ENCODE measurements at places on chromosomes 4 and X.

DNA sequence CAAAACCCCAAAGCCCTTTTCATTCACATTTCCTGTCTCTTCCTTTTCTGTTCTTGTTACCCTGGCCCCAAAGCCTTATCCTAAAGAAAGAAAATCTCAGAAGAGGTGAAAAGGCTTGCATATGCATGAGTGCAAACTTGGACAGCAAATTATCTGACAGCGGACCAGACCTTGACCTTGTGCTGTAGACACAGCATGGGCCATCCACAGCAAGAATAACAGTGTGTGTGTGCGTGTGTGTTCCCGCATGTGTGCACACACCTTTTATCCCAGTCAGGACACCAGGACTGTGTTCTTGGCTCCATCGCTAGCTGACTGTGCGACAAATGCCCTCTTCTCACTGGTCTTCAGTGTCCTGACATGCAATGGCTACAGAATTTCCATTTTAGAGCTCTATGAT lies 35.3 kb downstream of the ZBTB49 start:
- no peak for DNase-seq

DNA sequence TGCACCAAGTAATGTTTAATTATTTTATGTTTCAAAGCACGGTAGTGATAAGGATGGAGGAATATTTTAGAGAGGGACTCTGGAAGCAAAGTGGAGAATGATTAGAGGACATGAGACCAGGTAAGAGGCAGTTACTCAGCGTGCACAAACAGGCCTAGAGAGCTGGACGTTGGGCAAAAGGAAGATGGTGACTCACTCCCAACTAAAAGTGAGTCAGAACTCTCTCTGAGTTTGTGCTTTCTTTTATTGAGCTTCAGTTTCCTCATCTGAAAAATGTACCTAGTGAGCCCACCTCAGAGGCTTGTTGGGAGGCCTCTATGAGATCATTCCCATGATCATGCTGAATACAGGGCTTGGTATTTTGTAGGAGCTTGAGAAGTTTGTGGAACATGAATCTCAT lies 1.6 kb upstream of the ZC4H2 start:
- DNase-seq = no peak

DNA sequence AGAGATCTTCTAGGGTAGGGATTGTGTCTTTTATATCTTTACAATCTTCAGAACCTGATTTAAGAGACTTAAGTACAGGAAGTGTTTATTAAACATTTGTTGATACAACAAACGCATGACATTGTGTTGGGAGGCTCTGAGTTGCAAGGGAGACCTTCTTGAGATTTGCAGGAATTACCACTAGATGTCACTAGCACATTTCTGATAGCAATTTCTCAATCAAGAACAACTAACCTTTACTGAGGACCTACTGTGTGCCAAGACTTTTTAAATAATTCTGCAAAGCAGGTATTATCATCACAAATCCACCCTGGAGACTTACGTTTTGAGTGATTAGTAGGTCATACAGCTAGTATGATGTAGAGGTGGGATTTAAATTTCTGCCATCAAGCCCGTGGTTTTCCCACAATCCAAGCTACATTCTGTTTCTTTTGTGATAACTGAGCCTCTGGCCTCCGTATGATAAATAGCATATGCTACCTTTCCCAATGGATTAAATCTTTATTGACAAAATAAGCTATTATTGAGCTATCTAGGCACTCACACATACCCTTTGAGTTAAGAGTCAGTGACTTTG lies 986.0 kb downstream of the CCSER1 start:
- DNase-seq = no peak

DNA sequence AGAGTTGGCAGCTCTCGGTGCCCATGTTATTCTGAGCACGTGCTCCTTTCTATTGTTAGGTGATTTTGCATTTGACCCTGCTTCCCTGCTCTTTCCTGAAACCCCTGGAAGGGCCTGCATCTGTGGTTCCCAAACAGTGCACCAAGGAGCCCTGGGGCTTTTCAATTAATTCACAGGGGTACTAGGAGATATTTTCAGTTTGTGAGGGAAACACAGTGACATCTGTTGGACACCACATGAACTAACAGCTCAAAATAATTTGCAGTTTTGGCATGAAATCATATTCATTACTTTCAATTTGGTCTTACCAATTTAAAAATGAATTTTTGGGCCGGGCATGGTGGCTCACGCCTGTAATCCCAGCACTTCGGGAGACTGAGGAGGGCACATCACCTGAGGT lies 156.6 kb downstream of the GATB start:
- no peak for DNase-seq

DNA sequence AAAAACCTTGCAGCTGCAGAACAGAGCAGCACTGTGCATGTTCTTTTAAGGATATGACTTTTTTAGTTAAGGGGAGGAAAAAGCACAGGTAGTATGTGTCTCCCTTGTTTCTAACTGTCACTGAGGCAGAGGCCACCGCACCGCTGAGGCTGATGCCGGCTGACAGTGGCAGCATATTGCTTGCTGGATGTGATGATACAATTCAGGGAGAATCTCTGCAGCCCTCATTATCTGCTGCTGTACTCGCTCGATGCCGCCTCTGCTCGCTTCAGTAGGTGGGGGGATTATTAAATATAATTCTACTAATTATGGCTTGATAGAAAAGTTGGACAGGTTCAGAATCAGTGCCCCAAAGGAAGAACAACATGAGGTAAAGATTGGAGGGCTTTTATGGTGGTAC lies 378.8 kb upstream of the NOCT start:
- no peak for DNase-seq

DNA sequence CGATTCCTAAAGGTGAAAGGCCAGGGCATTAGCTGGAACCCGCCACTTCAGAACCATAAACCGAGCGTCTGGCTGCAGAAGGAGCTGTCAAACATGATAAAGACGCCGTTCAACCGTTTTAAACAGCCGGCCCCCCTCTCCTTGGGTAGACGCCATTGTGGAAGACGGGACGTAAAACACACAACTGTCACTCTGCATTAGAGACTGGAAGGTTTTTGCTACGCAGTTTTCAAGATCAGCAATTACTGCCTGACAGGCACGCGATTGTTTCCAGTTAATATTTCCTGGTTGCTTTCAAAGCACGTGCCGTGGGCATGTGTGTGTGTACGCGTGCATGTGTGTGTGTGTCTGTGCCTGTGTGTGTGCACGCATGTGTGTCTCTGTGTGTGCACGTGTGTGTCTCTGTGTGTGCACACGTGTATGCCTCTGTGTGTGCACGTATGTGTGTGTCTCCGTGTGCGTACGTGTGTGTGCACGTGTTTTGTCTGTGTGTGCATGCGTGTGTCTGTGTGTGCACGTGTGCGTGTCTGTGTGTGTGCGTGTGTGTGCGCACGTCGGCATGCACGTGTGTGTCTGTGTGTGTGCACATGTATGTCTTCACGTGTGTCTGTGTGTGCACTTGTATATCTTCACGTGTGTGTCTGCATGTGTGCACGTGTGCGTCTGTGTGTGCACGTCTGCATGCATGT lies 48.8 kb downstream of the SHOX start:
- no peak for DNase-seq

DNA sequence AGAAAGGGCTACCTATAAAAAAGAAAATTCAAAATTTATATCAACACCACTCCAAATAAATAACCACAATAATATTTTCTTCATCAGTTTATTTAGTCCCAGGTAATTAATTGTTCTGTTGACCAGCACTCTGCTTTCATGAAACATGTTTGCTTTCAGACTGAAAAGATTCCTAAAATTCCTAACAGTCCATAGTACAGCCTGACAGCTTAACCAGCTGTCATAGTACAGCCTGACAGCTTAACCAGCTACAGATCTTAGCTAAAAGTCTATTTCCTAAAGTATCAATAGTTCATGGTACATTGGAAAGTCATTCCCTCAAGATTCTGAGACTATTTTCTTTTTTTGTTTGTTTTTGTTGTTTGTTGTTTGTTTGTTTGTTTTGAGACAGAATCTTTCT lies 144.1 kb upstream of the DDX53 start:
- no peak for DNase-seq

DNA sequence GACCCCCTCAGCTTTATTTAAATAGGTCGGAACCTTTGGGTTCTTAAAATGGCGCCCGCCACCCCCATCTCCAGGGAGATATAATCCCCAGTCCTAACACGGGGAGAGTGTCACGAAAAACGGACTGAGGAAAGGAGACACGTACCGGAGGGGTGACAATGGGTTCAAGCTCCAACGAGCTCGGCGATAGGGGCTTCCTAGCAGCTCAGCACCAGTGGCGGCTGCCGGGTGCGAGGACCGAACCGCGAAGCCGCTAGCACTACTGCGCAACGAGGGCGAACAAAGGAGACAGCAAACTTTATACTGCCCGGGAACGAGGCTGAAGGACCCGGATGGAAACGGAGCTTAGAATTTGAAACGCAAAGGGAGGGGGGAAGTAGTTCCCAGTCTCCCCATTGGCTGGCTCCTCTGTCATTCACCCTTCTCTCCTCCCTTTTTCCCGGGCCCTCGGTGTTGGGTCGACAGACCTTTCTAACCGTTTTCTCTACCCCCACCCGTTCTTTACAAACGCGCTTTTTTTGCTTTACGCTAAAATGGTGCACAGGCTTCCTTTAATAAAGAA lies at the start of gene RBMX:
RBMX (minus strand) TSS at position 274 of the 562 bp plus-strand sequence. CDS start 1,298 bp downstream, outside the sequence.
- DNase-seq = peak; percentile 83

DNA sequence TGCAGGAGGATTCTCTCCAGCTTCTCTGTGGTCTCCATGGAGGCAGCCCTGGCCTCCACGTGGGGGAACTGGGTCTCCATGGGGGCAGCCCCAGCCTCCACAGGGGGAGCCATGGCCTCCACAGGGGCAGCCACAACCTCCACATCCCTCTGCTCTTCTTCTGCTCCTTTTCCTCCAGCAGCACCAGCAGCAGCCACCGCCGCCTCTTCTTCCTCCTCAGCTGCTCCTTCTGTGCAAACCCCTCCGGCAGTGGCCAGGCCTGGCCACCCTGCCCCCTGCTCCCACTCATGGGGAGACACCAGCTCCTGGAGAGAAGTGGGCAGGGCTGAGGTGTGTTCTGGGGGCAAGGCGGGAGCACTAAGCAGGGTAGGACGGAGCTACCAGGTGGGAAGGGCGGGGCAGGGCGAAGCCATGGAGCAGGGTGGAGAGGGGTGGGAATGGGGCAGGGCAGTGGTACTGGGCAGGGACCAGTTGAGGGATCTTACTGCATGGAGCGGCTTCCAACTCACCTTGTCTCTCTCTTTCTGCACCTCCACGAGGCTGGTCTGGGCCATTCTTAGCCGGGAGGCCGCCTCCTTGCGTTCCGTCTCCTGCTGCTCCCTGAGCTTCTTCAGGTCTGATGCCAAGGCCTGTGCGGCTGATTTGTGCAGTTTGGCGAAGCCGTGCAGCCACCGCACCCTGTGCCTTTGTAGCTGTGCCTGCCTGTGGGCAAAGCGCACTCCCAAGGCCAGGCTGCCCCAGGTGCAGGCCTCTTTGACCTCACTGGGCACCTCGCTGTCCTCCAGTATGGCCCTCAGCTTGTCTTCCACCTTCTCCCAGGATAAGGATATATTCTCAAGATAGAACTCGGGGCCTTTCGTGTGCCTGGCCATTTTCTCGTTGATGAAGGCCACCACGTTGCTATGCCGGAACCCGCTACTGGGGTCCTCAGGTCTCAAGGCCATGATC lies 766 bp downstream of the TEX13A start:
- no peak for DNase-seq

DNA sequence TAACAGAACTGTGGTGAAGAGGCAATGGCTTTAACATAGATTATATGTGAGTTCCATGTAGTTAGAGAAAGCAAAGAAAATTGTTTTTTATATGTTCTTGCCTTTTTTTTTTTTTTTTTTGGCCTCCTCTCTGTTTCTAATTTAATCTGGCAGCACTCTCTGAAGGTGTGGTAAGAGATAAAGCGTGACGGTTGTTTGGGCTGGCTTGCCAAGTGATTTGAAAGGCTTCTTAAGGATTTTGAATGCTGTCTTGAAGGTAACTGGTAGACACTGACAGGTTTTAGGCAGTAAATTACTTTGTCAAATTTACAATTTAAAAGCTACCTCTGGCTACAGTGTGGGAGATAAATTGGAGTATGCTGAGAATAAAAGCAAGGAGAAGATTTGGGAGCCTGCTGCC lies 269.3 kb upstream of the HS3ST1 start:
- DNase-seq = no peak

DNA sequence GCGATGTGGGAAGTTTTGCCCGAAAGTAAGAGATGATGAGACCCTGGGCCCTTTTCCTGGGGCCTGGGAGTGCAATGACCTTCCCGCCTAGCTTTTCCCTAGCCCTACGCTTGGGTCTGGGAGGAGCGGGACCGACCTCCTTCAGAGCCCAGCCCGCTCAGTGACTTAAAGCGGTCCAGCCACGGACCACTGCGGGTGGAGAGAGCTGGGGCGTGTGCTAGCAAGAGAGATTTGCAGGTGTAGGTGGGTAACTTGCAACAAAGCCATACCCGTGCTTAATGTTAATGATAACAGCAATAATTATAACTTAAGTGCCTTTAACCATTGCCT lies 503 bp upstream of the PDE5A start:
- DNase-seq = no peak

DNA sequence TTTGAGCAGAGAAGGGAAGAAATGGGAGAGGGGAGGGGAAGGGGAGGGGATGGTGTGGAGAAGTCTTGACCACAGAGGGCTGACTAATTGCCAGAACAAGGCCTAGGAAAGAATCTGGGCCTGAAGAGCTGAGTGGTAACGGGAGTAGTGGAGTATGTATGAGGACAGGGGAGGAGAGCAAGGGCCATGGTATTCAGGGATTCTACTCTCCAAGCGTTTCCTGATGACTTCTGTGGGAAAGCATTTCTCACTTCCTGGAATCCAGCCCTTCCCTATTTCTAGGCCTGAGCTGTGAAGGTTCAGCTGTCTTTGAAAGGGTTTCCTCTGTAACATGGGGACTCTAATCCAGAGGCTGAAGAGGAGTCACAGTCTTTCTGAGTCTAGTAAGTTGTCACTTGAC lies 19.7 kb upstream of the SOX3 start:
- no peak for DNase-seq

DNA sequence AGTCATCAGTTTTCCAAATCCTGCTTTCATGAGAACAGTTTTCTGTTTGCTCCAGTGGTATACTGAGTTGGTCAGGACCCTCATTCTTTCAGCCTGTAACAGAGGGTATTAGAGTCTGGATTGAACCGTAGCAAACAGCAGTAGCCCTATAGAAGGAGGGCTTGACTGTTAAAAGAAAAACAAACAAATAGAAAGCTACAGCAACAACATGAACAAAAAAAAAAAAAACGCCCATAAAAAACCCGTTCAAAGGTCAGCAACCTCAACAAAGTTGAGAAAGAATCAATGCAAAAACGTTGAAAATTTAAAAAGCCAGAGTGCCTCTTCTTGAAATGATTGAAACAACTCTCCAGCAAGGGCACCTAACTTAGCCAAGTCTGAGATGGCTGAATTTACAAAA lies 64.7 kb upstream of the UGT2B10 start:
- no peak for DNase-seq

- DNase-seq = no peak
Measured at GRCh38 chr4:98739751-98740150, 81.3 kb upstream of the TSPAN5 start.

DNA sequence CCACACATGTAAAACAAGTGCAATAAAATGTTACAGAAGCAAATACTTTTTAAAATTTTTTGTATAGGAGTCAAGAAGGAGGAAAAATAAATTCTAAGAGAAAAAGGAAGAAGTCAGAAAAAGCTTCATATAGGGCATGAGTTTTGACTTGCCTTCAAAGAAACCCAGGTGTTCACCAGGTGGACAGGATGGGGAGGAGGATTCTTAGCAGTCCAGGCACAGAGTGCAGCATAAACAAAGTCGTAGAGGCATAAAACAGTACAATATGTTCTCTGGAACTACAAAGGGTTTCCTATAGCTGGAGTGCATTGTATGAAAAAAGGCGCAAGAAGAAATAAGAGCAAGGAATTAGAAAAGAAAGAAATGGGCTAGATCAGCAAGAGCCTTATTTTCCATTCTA lies 1.9 kb upstream of the SCFD2 start:
- no peak for DNase-seq
